ENCODE measurements at places on chromosomes 2 and 18.

DNA sequence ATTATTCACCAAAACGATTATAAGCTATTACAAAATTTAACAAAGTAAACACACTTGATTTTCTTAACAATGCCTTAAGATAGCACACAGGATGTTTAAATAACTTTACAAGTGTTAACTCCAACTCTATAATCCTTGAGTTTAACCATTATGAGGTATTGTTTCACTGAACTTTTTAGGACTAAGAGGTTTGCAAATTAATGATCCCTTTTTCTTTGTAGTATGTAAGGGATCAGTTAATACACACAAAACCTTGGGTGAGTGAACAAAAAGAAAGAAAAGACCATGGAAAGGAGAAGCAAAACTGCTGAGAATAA lies 21.5 kb upstream of the TFPI start:
- DNase-seq: no peak

GRCh38 chr18:71878226-71878625 lies 665.9 kb downstream of the CBLN2 start:
- DNase-seq: no peak

DNA sequence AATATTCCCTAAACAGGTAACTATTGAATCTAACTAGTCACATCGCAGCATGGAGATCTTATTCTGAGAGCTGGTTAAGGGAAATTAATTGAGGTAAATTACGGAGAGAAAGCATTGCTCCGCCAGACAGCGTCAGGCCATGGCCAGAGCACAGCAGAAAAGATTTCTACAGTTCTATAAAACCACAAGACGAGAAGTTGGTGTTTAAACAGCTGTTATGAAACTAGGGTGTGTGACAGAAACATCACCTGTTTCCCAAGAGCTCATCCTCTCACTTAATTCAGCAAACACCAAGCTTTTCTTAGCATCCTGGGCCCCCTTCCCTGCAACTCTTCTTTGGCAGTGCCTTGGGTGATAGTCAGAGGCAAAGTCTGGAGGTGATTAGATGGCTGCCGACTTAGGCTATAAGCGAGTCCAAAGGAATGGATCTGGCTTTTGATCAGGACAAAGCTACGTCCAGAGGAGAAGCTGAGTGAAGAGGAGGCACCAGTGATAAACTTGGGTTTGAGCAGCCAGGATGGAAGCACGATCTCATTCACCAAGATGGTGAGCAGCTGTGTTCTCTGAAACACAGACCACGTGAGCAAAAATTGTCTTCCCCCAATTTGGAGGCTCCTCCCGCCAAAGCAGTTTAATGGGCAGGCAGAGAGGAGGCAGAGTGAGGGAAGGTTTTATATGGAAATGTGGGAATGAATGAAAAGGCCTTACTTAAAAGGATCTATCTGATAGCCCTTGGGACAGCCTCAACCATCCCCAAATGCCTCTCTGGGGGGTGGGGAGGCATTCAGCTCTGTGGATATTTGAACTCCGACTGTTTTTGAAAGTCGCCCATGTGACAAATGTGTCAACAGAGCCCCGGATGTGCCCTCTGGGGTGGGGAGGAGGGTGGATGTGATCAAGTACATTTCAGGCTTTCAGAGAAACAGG lies 57.8 kb downstream of the PKDCC start:
- DNase-seq: no peak

DNA sequence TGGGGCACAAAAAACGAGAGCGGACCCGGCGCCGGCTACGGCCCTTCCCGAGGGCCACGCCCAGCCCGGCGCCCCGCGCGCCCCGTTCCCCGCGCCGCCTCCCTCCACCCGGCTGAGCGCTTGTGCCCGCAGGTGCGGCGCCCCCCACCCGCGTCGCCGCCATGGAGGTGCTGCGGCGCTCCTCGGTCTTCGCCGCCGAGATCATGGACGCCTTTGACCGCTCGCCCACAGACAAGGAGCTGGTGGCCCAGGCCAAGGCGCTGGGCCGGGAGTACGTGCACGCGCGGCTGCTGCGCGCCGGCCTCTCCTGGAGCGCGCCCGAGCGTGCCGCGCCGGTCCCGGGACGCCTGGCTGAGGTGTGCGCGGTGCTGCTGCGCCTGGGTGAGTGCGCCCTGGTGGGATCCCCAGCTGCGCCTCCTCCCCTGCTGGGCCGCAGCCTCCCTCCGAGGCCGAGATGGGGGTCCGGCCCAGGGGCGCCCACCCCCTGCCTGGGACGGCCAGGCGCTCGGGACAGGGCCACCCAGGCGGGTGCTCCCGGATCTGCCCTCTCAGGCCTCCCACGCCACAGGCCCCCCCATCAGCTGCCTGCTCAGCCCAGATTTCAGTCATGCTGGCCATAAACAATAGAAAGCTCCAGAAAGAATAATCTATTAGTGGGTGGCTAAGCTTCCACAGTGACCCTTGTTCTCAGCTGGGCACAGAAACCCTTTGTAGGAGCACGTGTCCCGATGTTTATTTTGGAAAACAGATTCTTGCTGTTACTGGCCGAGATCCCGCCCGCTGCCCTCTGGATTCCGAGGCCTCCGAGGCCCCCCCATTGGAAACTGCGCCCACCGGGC lies 997 bp downstream of the BOK start:
- DNase-seq: no peak

GRCh38 chr2:205684871-205685313 lies 2.6 kb downstream of the NRP2 start:
- DNase-seq: peak; percentile 44

DNA sequence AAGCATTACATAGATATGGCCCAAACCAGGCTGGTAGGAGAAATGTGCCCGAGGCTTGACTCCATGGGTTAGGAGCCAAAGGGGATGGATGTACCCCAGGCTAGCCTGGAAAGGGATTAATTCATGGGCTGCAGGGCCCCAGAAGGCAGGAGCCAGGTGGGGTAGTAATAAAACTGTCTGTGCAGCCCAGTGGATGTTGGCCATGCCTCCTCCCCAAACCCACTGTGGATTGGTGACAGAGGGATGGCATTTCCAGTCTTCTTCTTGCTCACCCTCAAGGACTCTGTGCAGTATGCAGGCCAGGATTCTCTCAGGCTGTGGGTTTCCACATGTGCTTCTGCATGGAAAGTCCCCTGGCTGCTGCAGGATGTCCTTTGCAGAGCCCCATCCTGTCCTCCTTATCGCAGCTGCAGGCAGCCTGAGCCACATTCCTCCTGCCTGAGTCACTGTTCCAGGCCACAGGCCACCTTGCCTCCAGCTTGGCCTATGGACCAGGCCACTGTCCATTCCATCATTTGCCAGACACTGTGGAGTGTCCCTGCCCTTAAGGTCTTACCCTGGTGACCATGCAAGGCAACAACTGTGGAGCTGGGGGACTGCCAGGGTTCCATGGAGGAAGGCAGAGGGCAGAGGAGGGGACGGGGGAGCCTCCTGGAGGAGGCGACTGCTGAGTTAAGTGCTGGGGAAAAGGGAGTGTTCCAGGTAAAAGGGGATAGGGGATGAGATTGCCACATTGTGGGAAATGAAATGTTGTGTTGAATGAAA lies 38.9 kb downstream of the INO80C start:
- DNase-seq: no peak

GRCh38 chr2:64410671-64411070 lies 43.3 kb upstream of the LGALSL start:
- no peak for DNase-seq

- DNase-seq: no peak
These were observed 4.4 kb downstream of the DYNC2LI1 start for GRCh38 chr2:43778233-43778632.

DNA sequence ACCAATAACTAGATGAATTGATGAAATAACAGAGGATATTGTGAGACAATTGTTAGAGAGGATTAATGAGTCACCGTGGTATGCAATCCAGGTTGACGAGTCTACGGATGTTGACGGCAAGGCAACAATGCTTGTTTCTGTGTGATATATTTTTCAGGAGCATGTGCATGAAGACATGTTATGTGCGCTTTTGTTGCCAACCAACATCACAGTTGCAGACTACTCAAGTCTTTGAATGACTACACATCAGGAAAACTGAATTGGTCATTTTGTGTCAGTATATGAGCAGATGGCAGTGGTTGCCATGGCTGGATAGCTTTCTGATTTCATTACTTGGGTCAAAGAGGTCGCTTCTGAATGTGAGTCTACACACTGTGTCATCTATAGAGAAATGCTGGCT lies 96.8 kb upstream of the CRACDL start:
- no peak for DNase-seq

DNA sequence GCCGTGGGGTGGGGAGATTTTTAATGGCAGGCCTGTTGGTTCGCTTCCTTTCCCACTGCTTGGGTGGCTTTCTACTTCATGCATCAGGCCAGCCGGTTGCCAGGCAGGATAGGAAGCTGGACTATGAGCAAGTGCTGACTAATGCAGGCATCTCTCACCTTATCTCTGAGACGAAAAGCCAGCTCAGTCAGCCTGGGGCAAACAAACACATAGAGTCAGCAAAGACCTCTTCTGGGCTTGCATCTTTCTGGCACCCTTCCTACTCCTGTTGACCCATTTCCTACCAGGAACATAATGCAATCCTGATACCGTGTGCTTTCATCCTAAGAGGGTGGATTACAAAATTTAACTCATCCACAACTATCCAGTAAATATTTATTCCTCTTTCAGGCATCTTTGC lies 416.6 kb upstream of the MEX3C start:
- DNase-seq: no peak

GRCh38 chr2:180394305-180394704 lies 387.2 kb upstream of the CWC22 start:
- DNase-seq: no peak

DNA sequence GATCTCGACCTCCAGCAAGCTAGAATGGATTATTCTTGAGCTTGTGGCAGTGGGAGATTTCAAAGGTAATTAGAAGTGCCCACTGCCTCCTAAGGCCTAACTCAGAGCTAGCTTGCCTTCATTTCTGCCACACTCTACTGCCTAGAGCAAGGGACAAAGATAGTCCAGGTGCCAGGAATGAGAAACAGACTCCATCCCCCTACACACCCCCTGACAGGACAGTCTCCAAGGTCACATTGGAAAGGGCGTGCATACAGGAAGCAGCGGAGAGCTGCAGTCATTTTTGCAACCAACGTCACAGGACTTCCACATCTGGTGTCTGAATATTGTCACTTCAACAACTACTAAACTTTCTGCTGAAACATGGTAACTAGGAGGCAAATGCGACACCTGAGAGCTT lies 101.0 kb upstream of the SH3BP4 start:
- DNase-seq: no peak

- DNase-seq: no peak
These were observed 74.0 kb upstream of the DSG1 start for GRCh38 chr18:31243740-31244512.

DNA sequence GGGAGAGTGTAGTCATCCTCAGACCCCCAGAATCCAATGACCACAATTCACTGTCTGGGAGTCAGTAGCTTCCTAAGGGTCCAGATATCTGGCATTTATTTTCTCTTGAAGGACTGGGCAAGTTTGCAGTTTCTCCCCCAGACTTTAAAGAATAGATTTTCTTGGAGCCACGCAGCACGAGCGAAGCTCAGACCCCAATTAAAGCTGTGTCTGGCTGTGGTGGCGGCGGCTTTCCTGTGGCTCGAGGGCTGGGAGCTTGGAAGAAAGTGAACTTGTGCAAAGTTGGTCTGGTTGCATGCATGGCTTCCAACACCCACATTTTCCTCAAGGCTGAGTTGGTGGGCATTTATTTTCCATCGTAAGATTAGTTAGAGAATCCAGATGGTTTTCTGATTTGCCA lies 105.0 kb downstream of the ACKR3 start:
- DNase-seq: no peak

DNA sequence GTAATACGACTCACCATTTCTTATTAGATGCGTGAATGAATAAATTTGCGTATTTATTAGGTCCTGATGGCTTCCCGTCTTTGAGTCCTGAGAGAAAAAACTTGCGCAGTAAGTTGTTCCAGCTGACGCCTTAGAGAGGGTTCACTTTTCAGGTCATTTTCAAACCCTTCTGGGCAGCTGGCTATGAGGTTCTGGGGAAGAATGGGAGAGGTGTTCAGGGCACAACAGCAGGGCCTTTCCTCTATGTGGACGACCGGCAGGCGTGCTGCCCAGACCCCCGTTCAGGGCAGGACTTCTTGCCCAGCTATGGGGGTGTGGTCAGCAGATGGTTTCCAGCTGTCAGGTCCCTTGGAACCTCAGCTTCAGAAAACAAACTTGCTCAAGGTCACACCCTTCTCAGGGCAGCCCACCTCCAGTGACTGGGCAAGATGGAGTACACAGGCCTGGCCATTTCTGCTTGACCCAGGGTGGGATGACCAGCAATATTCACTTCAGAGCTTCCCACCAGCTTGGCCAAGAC lies 61.1 kb upstream of the TNP1 start:
- no peak for DNase-seq

GRCh38 chr2:42367835-42368234 lies 6.8 kb upstream of the COX7A2L start:
- no peak for DNase-seq

DNA sequence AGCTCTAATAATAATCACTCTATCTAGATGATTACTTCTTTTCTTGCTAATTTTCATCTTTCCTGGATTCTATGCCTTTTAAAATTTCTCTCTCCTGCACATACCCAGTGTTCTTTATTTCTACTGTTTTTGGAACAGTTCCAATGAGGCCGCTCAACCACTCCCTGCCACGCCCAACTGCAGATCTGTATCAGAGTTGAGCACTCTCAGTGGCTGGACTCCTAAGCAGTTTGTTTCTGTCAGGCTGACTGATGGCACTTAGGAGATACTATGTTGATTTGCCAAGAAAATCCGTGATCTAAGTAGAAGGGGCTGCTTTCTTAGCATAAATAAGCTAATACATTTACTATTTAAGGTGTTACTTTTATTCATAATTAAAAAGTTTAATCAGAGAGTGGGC lies 192.8 kb downstream of the ARHGAP15 start:
- no peak for DNase-seq
